Osteoblast (primary cell): ENCODE measurements at places on chromosomes 12 and 14. TPM values are rescaled to one million over a fixed set of nuclear protein-coding genes. Genes with fewer than 3 reads are reported as not detected.

The SLC17A8 gene
- not detected in 2 replicates for total RNA-seq

The HCAR1 gene
- 0.59 and 1.1 TPM in 2 replicates for total RNA-seq

The TCL1B gene
- not detected in 2 replicates for total RNA-seq

The KCNJ8 gene
- total RNA-seq = 5.1 and 9.1 TPM in 2 replicates

The RNASE11 gene
- not detected in 2 replicates for total RNA-seq

The C3AR1 gene
- 0.29 and 0.72 TPM in 2 replicates for total RNA-seq

The SAMD15 gene
- total RNA-seq = 4.0 and 6.2 TPM in 2 replicates
